ENCODE measurements at places on chromosomes 2 and 18.

DNA sequence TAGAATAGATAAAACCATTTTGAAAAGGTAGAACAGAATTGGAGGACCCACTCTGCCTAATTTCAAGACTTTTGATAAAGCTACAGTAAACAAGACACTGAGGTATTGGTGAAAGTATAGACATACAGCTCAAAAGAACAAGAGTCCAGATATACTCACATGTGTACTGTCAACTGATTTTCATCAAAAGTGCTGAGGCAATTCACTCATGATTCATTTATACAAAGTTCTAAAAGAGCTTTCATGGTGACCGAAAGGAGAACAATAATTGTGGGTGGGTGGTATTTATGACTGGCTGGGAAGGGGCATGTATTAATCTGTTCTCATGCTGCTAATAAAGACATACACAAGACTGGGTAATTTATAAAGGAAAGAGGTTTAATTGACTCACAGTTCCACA lies 7.3 kb downstream of the MAP4K3 start:
- H3K4me3 ChIP-seq, result no peak overlapping the region
- no peaks in the 10 kb centered on the region for H3K27me3 ChIP-seq
- no peaks in the 10 kb centered on the region for H3K36me3 ChIP-seq
- no peak overlapping the region for H3K27ac ChIP-seq
- H3K4me1 ChIP-seq, result no peaks in the 10 kb centered on the region
- DNase-seq, result no peak

DNA sequence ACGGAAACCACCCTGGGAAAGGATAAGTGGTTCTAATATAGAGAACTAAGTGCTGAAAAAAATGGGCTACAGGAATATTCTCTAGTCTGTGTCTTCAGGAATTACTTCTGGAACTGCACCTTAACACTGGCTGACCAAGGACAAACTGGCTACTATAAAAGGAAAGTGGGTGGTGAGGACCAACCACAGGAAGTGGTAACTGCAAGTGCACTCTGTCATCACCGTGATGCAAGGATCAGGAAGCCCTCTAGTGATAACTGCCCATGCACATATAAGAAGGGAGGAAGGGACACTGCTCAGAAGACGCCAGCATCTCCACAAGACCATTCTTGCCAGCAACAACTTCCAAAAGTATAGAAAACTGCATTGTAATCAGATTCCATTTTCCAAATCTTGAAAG lies 424.4 kb upstream of the RGPD4 start:
- H3K36me3 ChIP-seq, result no peaks in the 10 kb centered on the region

DNA sequence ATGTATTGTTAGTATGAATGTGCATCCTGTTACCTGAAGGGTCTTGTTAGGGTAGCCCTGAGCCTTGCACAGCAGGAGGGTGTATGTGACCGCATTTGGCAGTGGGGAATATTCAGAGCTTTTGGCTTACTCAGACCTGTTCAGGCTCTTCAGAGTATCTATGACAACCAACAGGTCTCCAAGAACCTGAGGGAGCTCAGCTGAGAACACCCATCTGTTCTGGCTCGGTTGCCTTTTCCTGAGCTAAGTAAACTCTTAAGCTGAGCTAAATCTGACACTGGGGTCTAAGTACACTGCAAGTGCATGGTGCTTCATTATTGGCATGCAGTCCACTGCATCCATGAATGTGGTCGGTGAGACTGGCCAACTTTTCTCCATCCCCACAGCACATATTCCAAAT lies 92.4 kb upstream of the CHST9 start:
- H3K4me1 ChIP-seq, result no peaks in the 10 kb centered on the region
- no peak for DNase-seq
- H3K4me3 ChIP-seq, result no peak overlapping the region
- no peaks in the 10 kb centered on the region for H3K36me3 ChIP-seq

GRCh38 chr2:111638274-111638877 lies 245.6 kb downstream of the ANAPC1 start:
- no peak for DNase-seq
- no peaks in the 10 kb centered on the region for H3K27me3 ChIP-seq

DNA sequence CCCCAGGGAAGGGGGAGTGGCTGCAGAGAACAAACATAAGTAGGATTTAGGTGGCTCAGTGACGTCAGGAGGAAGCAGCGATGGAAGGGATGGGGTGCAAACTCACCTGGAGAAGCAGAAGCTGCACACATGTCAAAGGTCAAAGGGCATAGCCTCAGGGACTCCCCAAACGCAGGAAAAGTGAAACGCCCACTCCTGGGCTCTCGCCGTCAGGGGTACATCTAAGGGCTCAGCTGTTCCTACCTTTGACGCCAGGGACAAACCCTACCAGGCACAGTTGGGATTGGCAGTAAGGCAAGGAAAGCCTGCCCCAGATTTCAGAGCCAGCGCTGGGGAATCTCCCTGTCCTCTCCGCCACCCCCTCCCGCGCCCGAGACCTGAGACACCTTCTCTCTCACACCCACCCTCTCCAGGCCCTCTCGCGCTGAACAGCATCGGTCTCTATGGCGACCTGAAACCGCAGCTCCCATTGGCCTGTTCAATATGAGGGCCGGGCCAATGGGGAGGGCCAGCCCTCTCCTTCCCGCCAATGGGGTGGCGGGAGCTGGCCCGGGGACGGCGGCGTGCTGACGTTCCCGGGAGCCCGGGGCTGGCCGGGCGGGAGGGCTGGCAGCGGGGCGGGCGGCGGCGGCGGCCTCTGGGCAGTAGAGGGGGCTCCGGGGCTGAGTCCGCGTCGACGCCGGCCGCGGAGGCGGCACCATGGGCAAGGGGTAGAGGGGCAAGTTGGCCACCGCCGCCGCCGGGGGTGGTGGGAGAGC lies at the start of the genes CCDC148 and PKP4:
Gene CCDC148, minus strand, starts transcription at position 445 of the 758 bp plus-strand sequence. Its CDS starts 314 bp downstream, at position 131.
Gene PKP4, plus strand, starts transcription at position 644 of the 758 bp plus-strand sequence. CDS start 76,233 bp downstream, outside the sequence.
- peak within 1 kb of the TSS; percentile 47 for H3K27ac ChIP-seq
- peaks cover 4% of the 10 kb centered on the region for H3K27me3 ChIP-seq
- H3K4me3 ChIP-seq, result peak within 1 kb of the TSS; percentile 75
- H3K36me3 ChIP-seq, result no peaks in the 10 kb centered on the region

DNA sequence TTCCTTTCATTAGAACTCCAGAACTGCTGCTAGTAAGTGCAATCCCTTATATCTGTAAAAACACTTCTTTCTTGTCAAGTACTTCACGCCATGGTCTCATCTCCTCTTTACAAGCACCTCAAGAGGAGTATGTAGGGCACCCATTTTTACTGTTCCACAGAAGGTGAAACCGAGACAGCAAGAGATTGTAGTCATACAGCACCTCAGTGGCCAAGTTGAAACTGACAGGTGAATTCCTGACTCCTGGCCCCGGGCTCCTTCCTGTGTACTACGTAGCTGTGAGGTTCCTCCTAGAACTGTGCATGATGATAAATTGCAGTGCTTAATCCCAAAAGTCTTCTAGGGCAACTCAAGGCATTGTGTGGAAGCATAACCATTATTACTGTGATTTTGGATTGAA lies 131.5 kb upstream of the MEIS1 start:
- no peak for DNase-seq
- H3K36me3 ChIP-seq, result no peaks in the 10 kb centered on the region
- H3K27ac ChIP-seq, result no peak overlapping the region
- H3K4me1 ChIP-seq, result no peaks in the 10 kb centered on the region
- H3K27me3 ChIP-seq, result no peaks in the 10 kb centered on the region
